WERI-Rb-1 (cell line): ENCODE measurements at places on chromosomes 16 and 17.

GRCh38 chr16:10988164-10988803 lies 43.9 kb downstream of the CLEC16A start:
- DNase-seq = peak; percentile 19

GRCh38 chr17:80104321-80104955 lies 3.1 kb downstream of the GAA start:
- peak; percentile 59 for DNase-seq

DNA sequence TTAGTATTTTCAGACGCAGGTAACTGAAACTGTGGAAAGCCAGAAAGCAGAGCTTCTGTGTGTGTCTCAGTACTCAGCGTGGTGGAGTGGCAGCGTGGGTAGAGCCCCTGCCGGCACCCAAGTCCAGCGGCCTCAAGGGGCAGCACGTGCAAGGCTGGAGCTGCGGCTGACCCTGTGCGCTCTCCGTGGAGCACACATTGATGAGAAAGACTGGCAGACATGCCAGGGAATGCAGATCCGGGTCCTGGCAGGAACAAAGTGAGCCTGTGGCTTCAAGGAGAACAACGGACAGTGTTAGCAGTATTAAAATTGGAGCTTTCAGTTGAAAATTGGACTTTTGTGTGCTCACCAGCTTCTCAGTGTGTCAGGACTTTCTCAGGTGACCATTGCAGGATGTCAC lies 23.3 kb downstream of the ZC3H18 start:
- DNase-seq = no peak

GRCh38 chr16:83215406-83216001 lies 588.7 kb downstream of the CDH13 start:
- DNase-seq = peak; percentile 41

DNA sequence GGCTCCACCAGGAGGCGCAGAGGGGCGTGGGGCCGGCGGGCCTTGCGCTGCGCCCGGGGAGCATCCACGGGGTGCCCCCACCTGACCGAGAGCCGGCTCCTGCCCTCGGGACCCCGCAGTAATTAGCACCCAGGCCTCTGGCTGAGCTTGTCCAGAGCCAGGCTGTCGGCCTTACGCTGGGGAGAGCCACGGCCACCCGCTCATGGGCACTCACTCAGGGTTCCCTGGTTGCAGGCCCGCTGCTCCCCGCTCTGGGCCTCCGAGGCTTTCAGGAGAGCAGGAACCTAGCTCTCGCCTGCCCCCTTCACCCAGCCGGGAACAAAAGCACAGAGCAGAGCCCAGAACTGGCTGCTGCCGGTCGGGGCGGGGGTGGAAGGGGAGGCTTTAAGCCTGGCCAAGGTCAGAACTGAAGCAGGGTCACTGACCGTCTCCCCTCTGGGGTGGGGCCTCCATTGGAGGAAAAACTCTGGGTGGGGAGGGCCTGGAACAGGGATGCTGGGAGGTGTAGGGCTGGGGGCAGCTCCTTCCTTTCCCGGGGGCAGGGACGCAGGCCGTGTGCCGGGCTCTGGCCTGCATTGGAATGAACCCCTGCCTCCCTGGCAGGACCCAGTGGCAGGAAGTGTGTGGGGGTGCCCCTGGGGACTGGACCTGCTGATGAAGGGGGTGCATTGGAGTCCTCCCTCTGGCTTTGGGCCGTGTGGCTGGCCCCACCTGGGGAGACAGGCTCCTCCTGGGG lies 12.3 kb downstream of the GLIS2 start:
- DNase-seq = peak; percentile 86

DNA sequence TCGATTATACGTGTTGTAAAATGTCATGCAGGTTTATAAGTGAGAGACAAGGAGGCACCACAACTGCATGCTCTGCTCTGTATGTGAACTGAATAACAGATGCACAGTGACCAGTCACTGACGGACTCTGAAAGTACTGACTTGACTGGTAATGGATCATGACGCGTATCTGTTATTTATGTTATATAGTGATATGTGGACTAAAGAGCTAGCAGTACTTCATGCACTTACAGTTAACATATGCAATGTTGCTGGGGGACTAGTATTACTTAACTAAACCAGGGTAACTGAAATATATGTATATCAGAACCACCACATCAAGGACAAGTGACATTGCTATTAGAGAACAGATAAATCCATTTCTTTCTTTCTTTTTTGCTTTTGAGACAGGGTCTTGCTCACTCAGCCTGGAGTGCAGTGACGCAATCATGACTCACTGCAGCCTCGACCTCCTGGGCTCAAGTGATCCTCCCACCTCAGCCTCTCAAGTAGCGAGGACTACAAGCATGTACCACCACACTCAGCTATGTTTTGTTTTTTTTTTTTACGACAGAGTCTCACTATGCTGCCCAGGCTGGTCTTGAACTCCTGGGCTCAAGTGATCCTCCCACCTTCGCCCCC lies 17.2 kb downstream of the COIL start:
- DNase-seq = no peak

DNA sequence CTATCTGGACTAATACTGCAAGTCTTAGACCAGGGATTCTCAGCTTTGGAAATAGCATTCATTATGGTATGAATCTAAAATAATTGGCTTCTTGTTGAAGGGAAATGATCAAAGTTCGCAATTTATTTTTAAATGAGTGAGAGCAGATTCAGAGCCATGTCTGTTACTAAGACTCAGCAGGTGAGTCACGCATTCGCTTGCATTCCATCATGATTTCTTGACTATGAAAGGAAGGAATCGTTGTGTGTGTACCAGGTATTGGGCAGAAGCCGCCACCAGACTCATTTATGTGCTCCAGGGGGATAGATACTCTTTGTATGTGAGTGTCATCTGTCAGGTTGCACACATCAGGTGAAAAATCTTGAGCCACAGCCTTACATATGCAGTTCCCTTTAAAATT lies 10.8 kb downstream of the GSG1L2 start:
- DNase-seq = no peak

DNA sequence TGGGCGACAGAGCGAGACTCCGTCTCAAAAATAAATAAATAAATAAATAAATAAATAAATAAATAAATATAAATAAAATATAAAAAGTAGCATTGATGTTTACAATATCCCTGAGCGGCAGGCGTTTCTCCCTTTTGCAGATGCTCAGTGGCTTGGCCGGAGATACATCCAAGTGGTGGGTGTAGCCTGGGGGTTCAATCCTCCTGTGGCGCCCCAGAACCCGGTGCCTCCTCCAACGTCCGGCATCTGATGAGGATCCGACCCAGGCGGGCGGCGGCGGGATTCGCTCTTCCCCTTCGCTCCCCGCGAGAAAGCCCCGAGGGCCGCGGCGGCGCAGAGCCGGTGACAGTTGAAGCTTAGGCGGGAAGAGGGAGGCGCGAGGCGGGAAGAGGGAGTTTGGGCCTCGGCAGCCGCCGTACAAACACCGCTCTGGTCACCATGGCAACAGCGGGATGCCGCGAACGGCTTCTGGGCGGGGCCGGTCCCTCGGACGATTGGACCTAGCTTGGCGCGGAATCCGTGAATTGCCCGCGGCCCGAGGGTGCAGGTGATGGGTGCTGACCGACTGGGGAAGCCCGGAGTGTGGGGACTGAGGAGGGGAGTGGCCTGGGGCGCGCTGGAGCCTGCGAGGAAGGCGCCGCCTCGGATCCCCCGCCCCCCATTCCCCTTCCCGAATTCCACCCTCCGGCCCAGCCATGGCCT lies 12.7 kb upstream of the ALDOA start:
- DNase-seq = peak; percentile 96

- no peak for DNase-seq
These were observed 15.7 kb upstream of the RPL38 start for GRCh38 chr17:74187761-74188160.

DNA sequence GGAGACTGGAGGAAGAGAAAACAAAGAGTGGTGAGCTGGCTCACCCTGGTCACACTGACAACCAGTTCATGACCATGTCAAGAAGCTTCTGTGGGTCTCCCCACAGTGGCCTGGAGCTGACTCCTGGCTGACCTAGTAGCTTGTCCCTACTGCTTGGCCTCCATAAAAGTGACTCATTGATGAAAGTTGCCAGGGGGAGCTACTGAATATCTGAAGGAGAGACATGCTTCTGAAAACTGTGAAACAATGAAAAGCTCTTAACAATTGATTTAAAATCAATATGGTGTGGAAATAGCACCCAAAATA lies 22.0 kb downstream of the SMPD3 start:
- no peak for DNase-seq

DNA sequence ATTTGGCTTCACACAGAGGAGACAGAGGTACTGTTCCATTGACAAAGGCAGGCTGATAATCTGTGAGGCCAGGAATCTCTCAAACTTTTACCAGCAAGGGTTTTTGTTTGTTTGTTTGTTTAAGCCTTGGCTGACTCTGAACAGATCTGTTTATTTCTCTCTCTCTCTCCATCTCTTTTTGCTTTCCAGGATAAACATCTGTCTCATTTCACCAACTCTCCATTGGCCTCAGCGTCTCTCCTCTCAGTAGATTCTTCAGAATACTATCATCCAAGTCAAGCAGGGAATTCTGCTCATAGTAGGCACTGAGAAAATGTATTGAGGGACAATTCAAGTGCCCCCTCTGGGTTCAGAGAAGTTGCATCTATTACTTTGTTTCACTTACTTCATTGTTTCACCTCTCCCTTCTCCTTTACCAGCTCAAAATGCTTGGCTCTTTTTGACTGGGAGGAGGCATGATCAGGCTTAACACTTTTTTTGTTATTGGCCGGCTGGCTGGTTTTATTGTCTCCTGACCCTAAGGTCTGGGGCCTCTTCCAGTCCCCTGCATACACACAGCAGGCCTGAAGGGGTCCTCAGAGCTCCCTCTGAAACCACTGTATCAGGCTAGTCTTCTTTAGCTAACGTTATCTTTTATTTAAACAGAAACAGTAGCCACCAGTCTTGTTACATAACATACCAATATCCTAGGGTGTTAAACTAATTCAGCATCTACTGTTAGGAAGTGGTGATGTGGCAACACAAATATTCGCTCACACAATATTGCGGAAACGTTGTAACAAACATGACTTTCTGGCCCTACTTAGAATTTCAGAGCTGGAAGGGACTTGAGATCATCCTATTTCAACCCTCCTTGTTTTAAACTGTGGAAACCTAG lies 2.0 kb upstream of the YPEL2 start:
- DNase-seq = peak; percentile 76

DNA sequence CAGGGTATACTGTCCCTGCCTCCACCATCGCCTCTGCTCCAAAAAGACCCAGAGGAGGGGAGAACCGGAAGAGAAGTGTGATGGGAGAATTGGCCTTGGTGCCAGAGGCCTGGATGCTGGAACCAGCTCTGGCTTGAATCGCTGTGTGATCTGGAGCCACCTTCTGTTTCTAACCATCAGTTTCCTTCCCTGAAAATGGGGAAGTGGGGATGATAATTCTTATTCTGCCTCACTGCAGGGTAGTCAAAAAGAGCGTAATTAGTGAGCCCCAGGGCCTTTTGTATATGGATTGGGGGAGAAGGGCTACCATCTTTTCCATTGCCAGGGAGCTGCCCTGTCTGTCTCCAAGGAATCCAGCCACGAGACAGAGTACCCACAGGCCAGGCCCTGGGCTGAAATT lies 52.2 kb downstream of the CCT6B start:
- DNase-seq = no peak

DNA sequence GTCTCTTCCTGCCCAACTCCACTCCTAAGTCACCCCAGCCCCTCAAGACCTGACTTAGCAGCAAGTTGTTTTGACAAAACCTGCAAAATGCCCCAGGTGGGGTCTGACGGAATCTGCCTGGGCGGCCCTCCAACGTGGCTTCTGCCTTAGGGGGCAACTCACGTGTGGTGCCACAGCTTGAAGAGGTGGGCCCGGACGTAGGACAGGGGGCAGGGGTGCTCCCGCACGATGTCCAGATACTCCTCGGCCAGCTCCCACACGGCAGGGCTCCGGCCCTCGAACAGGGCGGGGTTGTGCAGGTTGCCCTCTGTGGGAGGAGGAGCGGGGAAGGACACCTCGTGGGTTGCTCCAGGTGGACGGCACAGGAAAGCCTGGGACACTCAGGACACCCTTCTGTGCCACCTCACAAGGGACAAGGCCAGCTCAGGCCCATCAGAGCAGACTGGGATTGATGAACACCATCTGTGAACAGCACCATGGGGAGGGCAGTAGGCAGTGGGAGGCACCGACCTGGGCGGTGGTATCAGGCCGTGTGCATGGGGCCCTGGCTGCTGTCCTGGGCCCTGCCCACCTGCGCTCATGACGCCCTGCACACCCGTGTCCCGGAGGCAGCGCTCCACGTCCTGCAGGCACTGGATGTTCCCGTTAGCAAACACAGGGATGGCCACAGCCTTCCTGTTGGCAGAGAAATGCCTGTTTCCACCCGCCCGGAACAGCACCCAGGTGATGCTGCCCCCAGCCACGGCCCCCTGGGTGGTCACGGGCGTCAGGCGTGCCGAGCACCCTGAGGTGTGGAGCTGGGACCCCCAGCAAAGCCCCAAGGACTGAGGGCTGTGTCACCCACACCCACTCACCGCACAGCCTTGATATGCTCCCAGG lies 4.3 kb downstream of the DUS1L start:
- DNase-seq = no peak

GRCh38 chr16:60064026-60064425 lies 1329.9 kb upstream of the GOT2 start:
- DNase-seq = no peak

DNA sequence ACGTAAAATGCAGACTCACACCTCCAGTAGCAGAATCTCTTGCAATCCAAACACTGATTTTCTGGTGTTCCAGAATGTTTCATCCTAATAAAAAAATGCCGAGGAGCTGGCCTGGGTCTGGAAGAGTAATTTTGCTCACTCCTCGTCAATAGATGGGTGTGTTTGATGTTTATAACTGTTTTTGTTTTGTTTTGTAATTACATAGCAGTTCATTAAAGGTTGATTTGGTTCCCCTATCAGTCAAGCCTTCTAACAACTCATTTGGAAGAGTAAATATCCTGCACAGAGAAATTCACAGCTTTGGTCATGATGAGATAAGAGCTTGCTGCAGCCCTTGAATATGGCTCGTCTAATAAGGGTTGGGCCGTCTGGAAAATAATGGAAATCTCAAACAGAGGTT lies 36.8 kb upstream of the ELAC2 start:
- no peak for DNase-seq

DNA sequence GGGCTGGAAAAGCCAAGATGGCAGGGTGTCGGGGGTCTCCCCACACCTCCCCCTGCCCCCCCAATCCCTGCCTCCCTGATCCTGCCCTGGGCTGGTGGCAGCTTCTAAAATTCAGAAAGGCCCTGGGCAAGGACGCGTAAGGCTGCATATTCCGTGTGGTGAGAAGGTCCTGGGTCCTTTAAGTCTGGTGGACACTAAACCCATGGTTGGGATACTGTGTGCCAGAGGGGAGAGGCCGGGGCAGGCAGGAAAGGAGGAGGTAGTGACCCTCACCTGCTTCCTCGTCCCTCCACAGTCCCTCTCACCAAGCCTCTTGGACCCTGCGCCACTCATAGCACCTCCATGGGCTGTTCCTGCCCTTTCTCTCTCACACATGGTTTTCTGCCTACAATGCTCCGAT lies 28.8 kb downstream of the PRKAR1A start:
- no peak for DNase-seq
